ENCODE measurements at places on chromosomes 5 and 9.
A peak's percentile ranks its signal among the peaks of the same experiment; 100 is the strongest.

GRCh38 chr5:59591162-59591561 lies 302.4 kb downstream of the PDE4D start:
- DNase-seq, result no peak

GRCh38 chr9:4443439-4443838 lies 46.8 kb upstream of the SLC1A1 start:
- DNase-seq, result no peak

DNA sequence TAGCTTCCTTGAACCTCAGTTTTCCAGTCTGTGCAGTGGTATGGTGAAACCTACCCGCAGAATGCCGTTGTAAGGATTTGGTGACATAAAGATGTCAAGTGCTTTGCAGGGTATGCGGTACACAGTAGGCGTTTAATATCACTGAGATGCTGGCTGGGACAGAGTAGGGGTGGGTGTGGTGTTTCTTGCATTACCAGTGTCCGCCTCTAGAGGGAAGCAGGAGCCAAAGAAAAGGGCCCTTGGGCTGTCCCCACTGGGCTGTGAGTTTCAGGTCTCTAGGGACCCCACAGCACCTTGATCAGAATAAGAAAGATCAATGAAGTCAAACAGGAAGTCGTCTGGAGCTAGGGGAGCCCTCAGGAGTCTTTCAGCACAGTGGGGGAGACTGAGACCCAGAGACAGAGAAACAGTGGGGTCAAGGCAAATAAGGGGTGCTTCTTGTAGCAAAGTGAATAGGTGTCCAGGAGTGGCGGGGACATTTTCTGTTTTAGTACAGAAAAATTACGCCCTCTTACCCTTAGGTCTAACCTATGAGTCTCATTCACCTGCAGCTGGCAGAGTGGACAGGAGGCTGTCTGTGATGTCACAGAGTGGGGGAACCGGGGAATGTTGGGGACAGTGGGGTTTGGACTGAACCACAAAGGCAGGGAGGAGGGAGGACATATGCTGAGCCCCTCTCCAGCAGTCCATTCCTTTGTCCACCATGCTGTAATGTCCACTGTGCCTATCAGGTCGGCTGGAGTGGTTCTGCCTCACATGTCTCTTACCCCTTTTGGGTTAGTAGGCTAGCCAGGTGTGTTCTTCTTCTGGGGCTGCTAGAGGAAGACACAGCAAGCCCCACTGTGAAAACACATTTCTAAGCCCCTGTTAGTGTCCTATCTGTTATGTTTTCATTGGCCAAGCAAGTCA lies 4.7 kb upstream of the TEX53 start:
- DNase-seq, result peak; percentile 28

DNA sequence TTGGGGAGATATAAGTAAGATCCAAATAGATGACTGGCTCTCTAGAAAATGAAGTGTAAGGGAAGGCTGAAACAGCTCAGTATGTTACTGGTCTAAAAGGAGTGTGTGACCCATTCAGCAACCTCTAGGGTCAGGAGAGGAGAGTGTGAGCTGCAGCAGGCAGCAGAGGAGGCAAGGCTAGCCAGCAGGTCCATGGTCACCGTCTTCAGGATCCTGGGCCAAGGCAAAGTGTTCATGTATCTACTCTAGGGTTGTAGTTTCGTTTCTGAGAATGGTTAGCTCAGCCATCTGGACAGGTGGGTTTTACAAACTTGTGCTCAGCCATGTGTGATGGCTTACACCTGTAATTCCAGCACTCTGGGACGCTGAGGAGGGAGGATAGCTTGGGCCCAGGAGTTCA lies 13.7 kb downstream of the MYO10 start:
- no peak for DNase-seq

GRCh38 chr5:57413145-57413544 lies 69.5 kb downstream of the ACTBL2 start:
- no peak for DNase-seq

DNA sequence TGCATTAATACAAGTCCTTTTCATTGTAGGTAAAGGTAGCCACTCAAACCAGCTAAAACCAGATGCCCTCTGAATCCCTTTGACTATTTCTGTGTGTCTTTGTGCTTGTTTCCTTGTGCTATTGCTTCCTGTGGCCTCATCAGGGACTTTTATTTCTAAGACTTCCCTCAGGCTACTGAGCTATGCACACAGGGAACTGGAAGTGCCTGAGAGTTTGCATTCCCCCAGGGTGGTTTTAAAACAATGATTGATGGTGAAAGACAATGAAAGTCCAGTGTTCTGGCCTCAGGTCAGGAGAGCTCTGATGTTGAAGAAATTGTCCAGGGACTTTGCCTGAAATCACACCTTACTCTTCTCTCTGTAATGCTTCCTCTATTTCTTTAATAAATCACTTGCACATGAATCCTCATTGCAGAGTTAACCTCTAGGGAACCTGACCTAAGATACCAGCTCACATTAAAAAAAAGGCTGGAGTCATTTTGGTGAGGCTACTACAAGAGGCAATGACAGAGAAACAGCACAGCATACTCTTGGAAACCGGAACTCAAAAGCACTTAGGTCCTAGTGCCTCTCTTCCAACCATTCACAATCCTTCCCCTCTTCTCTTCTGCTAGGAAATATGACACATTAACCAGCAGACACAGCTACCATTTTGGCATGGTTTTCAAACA lies 158.1 kb upstream of the NREP start:
- no peak for DNase-seq

- no peak for DNase-seq
Observed at GRCh38 chr5:61394078-61394704, 62.1 kb downstream of the ZSWIM6 start.

- DNase-seq, result no peak
Observed at GRCh38 chr9:14304259-14304658, 9.7 kb downstream of the NFIB start.

DNA sequence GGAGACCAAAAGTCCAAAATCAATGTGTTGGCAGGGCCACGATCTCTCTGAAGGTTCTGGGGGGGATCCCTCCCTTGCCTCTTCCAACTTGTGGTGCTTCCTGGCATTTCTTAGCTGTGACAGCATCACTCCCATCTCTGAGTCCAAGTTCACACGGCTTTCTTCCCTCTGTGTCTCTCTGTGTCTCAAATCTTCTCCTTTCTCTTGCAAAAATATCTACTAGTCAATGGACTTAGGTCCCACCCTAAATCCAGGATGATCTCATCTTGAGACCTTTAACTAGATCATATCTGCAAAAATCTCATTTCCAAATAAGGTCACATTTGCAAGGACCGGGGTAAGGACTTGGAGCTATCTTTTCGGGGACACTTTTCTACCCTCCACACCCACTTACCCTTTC lies 186.1 kb downstream of the HSD17B3 start:
- DNase-seq, result no peak

GRCh38 chr5:56761151-56761885 lies 54.0 kb upstream of the MAP3K1 start:
- no peak for DNase-seq

- no peak for DNase-seq
Observed at GRCh38 chr9:5587024-5587423, 41.9 kb upstream of the RIC1 start.

GRCh38 chr9:87195306-87195705 lies 248.0 kb upstream of the GAS1 start:
- DNase-seq, result no peak

GRCh38 chr5:160280384-160281095 lies 31.8 kb downstream of the CCNJL start:
- DNase-seq, result no peak

DNA sequence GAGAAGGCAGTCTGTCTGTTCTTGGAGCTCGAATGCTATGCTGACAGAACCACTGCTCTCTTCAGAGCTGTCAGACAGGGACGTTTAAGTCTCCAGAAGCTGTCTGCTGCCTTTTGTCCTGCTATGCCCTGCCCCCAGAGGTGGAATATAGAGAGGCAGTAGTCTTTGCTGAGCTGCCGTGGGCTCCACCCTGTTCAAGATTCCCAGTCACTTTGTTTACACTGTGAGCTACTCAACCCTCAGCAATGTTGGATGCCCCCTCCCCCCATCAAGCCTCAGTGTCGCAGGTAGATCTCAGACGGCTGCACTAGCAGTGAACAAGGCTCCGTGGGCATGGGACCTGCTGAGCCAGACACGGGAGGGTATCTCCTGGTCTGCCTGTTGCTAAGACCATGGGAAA lies 344.2 kb downstream of the TMEM161B start:
- no peak for DNase-seq

DNA sequence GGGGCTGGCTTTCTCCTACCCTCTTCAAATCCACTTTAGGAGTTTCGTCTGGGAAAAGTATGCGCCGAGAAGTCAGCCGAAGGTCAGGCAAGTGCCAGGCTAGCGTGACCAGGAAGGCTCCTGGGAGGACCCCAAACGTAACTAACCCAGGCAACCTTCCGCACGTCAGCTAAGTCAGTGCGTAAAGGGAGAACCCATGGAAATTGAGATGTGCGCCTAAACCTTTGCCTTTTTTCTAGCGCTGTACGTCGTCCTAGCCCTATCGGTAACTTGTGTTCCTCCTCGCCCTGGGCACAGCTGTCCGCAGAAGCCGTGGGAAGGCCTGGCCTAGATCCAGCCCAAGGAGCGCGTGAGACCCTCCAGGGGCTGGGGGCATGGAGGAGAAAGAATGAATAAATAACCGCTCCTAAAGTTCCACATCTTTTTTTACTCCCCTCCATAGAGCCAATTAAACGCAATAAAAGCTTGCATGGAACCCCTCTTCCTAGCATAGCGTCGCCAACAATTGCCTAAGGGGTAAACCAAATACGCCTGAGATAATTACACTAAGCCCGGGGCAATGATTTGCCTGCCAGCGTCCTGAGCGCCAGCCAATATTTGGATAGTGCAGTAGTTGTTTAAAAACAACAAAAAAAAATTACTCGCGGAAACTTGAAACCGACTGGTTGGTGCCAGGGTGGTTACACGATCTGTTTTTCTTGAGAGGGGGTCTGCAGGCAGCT lies 4.0 kb upstream of the FOXB2 start:
- DNase-seq, result no peak

DNA sequence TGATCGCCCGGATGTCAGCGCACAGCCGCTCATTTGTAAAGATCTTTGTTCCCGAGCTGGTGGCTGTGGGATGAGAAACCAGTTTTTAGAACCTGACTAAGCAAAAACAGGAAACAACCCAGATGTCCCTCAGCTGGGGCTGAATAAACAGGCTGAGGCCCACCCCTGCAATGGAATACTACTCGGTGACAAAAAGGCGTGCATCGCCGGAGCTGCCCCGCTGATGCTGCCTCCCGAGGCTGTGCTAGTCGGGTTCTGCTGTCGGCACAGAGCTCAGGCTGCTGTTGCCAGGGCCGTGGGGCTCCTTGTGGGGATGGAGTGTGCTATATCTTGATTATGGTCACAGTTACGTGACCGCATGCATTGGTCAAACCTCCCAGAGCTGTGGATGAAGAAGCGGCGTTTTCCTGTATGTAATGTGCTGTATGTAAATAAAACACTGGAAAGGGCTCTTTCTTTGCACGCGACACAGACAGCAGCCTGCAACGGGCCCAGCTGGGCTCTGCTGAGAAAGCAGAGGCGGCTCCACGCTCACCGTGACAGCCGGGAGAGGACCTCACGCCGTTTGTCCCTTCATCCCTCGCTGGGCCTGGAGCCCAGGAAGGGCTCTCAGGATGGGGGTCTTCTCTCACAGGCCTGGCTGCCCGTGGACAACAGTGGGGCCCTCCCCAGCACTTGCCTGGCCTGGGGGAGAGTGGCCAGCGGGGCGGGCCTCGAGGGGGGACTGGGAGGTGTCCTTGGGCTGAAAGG lies 51.5 kb upstream of the RNU6ATAC start:
- DNase-seq, result no peak

GRCh38 chr5:143217065-143217803 lies 186.3 kb downstream of the NR3C1 start:
- DNase-seq, result no peak

- peak; percentile 47 for DNase-seq
Observed at GRCh38 chr9:123338710-123339665, 17.0 kb upstream of the CRB2 start.

GRCh38 chr9:7368410-7369292 lies 430.9 kb downstream of the DMAC1 start:
- no peak for DNase-seq

- no peak for DNase-seq
Observed at GRCh38 chr9:77953590-77953989, 78.0 kb downstream of the GNAQ start.

DNA sequence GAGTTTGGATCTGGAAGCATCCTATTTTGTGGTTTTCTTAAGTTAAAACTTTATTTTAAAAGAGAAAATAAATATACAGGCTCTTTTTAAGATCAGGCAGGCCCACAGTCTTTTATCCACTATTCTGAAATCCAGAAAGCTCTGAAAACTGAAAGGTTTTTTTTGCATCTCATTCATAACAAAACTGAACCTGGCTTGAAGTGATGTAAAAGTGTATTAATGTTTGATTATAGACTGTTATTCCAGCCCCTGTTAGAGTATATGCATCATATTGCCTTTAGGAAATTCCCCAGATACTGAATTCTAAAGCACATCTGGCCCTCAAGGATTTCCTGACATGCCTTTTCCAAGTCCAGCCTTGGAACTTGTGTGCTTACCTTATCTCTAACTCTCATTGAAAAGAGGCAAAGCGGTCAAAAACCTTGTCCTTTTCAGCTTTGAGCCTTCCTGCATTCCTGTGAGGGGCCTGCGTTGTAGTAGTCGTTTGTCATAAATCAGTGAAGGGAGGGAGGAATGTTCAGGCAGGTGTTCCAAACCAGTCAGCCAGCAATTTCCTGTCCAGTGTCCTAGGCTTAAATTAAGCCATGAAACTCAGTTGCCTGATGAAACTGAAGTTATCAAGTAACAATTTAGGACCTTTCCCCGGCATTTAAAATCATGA lies 110.4 kb downstream of the TLE4 start:
- no peak for DNase-seq

DNA sequence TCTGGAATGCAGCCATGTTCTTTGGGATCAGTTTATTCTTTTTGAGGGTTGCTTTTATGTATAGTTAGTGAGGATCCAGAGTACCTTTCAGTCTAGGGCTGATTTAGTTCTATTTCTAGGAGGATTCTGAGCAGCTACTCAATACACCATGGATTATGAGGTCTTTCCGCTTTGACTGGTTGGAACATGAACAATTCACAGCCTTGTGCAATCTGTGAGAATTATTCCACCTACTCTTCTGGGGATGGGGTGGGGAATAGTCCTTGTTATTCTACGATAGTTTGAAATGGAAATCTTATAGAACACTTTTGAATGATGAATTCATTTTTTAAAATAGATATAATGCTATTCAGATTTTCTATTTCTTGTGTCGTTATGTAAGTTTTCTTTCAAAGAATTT lies 212.3 kb upstream of the ARRDC3 start:
- DNase-seq, result no peak

GRCh38 chr5:180601591-180602480 lies 10.5 kb upstream of the SCGB3A1 start:
- DNase-seq, result no peak

All from stimulated activated CD8-positive, alpha-beta memory T cell treated with anti-CD3 and anti-CD28 coated beads, Interleukin-7, amount 100 ng/mL, for 4 hours (primary cell).